ENCODE measurements at places on chromosomes 13 and 19.

- DNase-seq = no peak
Measured at GRCh38 chr13:113897161-113897560, 33.3 kb upstream of the GAS6 start.

DNA sequence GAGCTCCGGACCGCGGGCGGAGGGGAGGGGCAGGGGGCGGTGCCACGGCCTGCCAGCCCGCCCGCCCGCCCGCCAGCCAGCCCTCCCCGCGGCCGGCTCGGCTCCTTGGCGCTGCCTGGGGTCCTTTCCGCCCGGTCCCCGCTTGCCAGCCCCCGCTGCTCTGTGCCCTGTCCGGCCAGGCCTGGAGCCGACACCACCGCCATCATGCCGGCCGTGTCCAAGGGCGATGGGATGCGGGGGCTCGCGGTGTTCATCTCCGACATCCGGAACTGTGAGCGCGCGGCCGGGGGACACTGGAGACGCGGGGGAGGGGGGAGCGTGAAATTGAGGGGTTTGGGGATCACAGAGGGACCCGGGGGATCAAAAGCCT is at the start of gene AP2A1:
TSS of gene AP2A1 (plus strand) at position 72 of the 370 bp plus-strand sequence. CDS start at position 205, 133 bp downstream.
- no peak for DNase-seq

GRCh38 chr13:49538404-49538803 is 42.7 kb downstream of the PHF11 start:
- DNase-seq = no peak

GRCh38 chr13:67844574-67844973 is 614.4 kb upstream of the PCDH9 start:
- no peak for DNase-seq

GRCh38 chr19:2771786-2772674 is 11.0 kb downstream of the SGTA start:
- no peak for DNase-seq

- peak; percentile 74 for DNase-seq
Measured at GRCh38 chr19:10686661-10687517, 14.3 kb upstream of the QTRT1 start.

DNA sequence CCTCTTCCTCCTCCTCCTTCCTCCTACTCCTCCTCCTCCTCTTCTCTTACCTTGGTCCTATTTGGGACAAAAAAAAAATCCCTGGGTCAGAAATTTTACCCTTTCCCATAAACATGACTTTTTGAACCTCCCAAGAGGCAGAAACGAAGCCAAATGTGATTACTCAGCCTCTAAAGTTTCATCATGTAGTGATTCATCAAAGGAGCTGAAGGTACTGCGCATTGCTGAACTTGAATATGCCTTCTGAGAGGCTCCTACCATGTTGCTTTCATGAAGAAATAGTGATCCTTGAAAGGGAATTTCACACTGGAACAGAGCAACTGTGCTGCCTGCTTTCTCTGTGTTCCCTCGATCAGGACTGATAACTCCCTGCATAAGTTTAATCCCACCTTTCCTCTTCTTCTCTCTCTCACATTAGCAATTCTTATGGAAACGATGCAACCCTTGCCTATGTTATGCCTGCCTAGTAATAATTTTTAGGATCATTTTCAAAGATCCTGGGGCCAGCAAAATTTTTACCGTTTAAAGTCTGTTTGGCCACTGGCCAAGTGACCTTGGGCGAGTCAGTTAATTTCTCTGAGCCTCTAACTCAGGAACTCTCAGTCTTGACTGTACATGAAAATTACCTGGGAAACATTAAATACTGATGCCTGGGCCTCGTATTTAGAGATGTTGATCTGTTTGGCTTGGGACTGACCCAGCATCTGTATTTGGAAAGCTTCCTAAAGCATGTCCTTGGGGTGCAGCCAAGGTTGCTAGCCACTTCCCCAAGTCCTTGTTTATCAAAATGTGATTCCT is 149.5 kb downstream of the DCT start:
- no peak for DNase-seq

- DNase-seq = no peak
Measured at GRCh38 chr13:28865149-28865744, 45.1 kb downstream of the MTUS2 start.

- DNase-seq = no peak
Measured at GRCh38 chr13:47148543-47148942, 251.7 kb upstream of the HTR2A start.

DNA sequence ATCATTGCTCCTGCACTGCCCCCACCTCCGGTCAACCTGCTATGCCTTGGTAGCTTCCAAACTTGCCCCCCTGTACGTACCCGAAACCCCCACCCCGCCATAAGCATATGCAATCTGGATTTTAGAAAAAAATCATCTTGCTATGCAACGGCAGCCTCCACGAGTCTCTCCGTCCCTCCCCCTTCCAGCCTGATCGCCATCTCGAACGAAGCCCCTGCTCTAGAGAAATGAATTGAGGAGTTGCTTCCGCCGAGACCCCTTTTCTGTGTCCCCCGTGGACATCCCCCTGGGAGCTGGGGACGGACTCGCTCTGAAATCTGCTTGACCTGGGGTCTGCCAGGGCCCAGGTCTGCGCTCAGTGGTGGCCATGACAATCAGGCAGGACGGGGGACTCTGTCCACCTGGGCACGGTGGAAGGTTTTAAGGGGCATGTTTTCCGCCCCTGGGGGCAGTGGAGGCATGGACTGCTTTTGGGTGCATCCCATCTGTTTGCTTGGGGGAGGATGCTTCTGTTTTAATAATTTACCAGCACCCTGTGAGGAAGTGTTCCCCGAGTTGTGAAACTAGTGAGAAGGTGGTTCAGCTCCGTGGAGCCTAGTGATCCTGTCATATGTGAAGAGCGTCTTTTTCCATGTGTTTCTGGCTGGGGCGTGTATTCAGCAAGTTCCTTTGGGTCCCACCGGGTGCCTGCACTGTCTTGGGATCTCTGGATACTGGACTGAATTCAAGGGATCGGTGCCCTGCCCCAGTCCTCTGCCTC is 1.0 kb downstream of the KDM4B start:
- DNase-seq = no peak

DNA sequence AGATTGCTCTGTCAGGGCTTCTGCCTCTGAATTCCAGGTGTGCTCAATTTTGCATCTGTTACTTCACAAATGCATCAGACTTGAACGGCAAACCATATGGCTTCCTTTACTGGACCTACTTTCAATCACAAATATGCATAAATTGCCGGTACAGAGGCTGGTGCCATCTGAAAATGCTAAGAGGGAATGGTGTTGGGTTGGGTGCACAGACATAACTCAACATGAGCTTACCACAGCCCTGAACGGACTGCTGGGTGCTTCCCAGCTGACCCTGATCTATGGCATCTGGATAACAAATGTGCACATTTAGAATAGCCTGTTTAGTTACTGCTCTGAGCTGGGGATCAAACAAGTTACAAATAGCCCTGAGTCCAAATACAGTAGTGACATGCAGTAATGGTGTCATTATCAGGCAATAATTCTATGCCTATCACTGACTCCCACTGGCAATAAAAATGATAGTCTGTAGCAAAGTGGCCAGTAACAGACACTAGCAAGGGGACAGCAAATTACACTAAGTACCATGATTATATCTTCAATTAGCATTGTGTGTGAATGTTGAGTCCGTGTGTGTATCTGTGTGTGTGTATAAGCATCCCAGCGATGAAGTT is 927.3 kb downstream of the DIAPH3 start:
- no peak for DNase-seq

GRCh38 chr19:12667731-12668302 is 1.2 kb downstream of the WDR83 start:
- no peak for DNase-seq

GRCh38 chr19:4815426-4816201 is 15.9 kb downstream of the TICAM1 start:
- peak; percentile 97 for DNase-seq

DNA sequence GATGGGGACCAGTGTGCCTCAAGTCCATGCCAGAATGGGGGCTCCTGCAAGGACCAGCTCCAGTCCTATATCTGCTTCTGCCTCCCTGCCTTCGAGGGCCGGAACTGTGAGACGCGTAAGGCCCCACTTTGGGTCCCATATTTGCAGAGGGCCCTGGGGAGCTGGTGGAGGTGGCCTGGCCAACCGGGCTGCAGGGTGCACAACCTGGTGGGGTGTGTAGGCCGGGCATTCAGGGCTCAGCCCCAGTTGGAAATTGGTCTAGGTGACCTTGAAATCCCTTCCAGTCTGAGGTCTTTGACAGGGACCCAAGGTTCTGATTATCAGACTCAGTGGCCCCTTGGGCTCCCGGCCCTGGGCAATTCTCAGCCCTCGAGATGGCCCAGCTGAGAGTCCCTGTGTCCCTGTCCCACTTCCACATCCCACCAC is 8.3 kb downstream of the F7 start:
- DNase-seq = no peak
